ENCODE measurements at places on chromosomes 7 and 10.
A peak's percentile ranks its signal among the peaks of the same experiment; 100 is the strongest.

GRCh38 chr10:102620138-102620590 is 24.1 kb upstream of the TRIM8 start:
- DNase-seq = no peak

DNA sequence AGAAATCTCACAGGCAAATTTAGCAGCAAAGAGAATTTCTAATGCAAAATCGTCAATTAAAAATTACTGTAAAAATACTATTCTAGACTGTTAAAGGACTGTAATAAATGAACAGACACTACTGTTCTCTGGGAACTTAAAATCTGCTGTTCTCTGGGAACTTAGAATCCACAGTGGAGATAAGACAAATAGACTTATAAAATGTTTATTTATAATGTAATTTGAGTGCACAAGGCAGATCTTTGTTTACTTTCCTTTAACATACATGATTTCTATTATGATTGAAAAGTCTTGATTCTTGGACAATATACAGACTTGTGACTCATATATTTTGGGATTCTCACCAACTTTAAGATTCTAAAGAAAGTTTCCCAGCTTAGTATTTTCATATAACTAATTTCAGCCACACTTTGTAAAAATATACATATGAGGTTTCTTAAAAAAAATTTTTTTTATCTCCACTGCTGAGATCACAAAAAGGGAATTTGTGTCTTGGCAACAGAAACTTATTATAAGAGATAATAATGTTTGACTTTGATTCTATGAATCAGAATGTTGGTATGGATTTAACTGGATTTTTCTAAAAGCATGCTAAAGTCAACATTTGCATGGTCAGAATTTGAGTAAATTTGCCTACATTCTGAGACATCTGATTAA is 166.3 kb upstream of the RHOBTB1 start:
- no peak for DNase-seq

GRCh38 chr7:32390210-32390609 is 100.0 kb downstream of the LSM5 start:
- DNase-seq = no peak

GRCh38 chr7:44515590-44516268 is 25.3 kb upstream of the NUDCD3 start:
- DNase-seq = no peak

- DNase-seq = peak; percentile 43
Measured at GRCh38 chr7:30135301-30136116, 723 bp downstream of the MTURN start.
